Vagina (tissue), 2 donors: ENCODE measurements at places on chromosomes 16 and 17.

DNA sequence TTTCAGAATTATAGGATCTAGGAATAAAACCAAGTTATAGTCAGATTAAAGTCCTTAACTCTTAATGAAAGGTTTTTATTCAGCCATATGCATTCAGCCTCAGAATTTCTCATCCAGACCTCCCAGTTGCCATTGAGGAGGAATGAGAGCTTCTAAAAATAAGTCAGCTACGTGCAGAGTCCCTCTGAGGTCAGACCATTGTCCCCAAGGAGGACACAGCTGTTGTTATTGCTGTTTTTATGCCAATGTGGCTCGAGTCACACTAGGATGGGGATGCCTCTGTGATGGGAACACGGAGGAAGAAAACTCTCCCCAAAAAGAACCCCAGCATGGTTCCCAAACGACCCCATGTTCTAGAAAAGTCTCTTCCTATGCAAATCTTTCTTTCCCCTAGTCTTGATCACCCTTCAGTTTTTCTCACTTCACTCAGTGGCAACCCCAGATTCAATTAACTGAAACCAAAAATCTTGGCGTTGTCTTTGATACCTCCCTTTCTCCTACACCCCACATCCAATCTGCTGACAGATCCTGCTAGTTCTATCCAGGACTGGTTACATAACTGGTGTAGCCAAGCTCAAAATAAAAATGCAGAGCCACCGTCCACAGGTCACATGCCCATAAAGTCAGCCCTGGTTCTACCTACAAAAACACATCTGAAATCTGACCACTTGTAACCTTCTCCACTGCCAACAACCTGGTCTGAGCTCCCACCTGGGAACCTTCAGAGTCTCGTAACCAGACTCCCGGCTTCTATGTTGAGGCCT, 138.2 kb upstream of the ERCC4 start:
- DNase-seq: no peak

DNA sequence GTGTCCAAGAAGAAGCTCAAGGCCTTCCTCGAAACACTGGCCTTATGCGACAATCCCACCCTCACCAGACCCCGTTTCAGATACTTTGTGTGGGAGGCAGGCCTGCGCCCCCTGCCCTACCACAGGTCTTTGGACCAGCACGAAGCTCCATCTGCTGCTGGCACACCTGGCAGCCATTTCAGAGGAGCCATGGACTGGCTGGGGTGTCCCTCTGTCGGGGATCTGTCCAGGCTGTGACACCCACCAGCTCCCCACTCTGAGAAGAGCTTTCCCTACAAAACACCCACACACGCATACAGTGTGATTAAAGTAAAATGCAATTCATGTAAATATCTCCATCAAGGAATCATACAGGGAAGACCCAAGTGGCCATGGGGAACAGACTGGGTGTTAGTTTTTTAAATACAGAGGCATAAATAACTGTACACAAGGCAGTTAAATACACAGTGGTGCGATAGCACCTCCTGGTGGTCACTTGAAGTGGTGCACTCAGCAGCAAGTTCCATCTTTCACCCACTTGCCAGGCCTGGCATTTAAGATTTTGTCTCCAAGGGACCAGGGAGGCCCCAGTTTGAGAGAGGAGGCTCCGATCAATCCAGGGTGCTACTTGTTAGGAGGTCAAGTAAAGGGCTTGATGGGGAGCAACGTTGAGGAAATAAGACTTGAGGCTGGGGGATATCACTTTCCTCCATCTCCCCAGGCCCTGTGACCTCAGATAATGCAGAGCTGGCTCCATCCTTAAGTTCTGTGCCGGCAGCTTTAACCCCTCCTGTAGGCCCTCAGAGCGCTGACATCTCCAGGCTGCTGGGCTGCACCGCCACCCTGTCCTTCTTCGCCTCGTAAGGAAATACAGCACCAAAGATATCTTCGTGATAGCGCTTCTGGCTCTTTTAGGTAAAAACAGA, 43.6 kb downstream of the NOS2 start:
- no peak for DNase-seq

- no peak for DNase-seq
Observed at GRCh38 chr17:17565471-17566339, 25.8 kb downstream of the PEMT start.

DNA sequence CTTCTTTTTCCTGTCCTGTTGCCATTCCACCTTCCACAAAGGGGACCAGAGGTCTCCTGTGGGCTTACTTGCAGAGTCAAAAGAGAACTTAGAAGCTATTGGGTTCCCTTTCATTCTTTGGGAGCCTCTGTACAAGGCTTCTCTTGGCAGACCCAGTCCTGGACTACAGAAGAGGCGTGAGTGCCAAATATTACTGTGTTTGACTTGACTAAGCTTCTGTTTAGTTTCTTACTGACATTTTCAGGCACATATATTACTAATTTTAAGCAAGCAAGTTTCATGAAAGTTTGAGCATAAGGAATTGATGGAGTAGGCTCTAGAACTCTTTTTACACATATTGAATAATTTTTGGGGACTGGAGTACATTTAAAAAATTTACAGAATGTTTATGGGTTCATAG, 254.4 kb downstream of the HAPSTR1 start:
- no peak for DNase-seq

GRCh38 chr16:27952811-27953210, 110.7 kb downstream of the GSG1L start:
- no peak for DNase-seq

- DNase-seq: no peak
Observed at GRCh38 chr16:56349086-56349415, 76.3 kb downstream of the AMFR start.

- DNase-seq: no peak
Observed at GRCh38 chr17:74433421-74434121, 1.7 kb downstream of the GPRC5C start.

DNA sequence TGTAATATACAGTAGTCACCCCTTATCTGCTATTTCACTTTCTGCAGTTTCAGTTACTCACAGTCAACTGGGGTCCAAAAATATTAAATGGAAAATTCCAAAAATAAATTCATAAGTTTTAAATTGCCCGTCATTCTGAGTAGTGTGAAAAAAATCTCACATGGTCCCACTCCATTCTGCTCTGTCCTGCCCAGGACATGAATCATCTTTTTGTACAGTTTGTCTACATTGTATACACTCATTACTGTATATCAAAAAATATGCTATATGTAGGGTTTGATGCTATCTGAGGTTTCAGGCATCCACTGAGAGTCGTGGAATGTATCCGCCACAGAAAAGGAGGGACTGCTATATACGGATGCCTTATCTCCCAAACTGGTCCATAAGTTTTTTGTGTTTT, 16.0 kb upstream of the APPBP2 start:
- no peak for DNase-seq

DNA sequence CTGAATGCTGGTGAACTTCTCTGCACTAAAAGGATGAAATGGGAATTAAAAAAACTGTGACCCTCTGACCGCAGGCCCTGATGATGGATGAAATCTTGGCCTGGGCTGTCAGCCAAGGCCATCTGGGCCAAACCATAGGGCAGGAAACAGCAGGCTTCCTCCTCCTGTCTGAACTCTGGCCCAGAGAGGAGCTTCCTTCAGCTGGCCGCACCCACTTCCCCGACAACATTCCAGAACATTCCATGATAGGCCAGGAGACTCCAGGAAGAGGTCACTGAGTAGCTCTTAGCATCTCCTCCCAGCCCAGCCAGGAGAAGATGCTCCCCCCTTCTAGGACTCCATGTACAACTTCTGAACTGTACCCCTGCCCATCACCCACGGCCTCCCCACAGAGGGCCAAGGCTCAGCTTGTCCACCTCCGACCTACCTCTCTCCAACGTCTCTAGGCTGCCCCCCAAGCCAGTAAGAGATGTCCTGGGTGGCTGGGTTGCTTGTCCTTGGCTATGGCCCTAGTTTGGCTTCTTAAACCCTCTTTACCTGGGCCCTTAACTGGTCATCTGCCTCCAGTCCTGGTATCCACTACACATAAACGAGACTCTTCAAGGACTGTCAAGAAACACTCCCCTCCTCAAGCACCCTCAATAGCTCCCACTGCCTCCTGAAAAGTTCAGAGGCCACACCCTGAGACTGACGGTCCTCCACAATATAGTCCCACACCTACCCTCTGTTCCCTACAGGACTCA, 1.7 kb downstream of the RPH3AL start:
- no peak for DNase-seq

DNA sequence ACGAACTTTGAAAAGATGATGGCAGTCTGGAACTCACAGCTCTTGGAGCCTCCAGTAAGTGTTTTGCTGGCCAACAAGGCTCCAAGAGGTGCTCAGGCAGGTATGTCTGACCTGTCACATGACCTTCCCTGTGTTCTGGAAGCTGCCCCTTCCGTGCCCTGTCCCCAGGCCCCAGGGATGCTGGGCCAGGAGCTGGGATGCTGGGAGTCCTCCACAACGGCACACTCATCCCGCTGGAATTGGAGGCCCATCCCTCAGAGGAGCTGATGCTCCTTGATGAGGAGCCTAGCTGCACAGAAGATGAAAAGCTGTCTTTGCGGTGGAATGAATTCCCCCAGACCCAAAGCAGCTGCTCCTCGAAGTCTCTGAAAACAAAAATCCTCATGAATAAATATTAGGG, 47.8 kb downstream of the HOXB1 start:
- no peak for DNase-seq

DNA sequence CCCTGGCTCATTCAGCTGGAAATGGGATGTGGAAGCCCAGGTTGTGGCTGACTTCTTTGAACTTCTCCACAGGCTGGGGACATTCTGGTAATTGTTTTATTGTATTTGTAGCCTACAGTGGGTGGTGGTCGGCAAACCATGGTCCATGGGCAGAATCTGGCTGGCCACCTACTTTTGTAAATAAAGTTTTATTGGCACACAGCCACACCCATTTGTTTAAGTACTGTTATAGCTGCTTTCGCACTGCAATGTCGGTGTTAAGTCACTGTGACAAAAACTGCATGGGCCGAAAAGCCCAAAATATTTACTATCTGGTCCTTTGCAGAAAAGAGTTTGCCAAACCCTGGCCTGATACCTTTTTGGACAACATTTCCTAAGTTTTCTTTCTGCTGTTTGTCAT, 86.2 kb downstream of the NTN1 start:
- no peak for DNase-seq

DNA sequence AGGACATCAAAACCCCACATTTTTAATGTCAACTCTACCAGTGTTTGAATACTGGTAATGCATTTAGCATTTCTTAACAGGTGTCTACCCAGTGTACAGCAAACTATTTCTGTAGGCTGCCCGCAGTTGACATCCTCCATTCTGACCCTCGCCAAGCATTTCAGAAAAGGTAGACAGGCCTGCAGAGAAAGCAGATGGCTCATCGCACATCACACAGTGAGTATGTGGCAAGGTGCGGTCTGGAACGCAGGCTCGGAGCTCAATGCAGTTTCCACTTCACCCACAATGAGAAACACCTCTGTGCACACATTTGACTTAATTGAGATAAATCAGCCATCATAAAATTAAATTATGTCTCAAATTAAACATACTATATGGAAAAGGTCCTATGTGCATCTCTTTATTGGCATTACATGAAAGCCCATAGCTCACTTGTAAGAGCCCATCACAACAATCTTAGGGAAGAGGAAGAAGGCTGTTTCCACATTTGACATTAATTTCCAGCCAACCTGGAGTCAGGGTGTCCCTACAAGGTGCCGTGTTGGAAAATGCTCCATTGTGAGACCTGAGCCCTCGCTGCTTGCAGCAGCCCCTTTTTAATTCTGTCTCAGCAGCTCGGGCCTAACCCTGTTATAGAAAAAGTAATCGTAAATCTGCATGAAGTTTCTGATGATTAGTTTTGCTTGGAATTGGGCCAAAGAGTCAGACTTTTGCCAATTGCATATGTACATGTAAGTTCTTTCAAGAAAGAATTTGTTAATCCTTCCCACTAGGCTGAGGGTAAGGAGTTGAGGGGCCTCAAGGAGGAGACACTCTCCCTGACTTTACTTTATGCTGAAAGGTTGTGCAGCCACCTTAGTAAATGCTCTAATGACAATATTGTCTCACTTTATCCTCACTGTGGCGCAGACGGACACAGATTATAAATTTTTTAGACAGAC, 378.7 kb upstream of the DYNLRB2 start:
- no peak for DNase-seq

DNA sequence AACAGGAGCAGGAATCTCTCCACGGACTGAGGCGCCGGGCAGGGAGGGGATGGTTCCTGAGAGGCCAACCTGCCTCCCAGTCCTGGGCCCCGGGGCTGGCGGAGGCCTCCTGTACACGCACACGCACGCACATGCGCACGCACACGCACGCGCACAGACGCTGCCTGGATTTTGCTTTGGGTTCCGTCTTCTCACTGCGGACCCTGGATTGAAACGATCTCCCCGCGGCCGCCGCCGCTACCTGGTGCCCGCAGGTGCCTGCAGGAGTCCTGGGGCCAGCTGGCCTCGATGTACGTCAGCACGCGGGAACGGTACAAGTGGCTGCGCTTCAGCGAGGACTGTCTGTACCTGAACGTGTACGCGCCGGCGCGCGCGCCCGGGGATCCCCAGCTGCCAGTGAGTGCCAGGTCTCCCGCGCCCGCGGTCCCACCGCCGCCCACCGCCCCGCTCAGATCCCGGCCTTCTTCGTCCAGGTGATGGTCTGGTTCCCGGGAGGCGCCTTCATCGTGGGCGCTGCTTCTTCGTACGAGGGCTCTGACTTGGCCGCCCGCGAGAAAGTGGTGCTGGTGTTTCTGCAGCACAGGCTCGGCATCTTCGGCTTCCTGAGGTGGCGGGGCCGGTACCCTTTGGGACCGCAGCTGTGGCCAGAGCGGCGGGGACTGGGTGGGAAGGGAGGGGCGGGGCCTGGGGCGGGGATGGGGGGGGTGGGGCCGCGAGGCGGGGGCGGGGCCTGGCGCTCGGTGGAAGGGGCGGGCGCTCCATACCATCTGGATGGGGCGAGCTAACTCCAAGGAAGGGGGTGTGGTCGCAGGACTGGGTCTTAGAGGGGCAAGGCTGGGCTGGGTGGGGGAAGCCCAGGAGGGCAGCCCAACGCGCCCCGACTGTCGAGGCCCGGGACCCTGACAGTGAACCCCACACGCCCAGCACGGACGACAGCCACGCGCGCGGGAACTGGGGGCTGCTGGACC, 12.3 kb downstream of the CES4A start:
- DNase-seq: no peak

DNA sequence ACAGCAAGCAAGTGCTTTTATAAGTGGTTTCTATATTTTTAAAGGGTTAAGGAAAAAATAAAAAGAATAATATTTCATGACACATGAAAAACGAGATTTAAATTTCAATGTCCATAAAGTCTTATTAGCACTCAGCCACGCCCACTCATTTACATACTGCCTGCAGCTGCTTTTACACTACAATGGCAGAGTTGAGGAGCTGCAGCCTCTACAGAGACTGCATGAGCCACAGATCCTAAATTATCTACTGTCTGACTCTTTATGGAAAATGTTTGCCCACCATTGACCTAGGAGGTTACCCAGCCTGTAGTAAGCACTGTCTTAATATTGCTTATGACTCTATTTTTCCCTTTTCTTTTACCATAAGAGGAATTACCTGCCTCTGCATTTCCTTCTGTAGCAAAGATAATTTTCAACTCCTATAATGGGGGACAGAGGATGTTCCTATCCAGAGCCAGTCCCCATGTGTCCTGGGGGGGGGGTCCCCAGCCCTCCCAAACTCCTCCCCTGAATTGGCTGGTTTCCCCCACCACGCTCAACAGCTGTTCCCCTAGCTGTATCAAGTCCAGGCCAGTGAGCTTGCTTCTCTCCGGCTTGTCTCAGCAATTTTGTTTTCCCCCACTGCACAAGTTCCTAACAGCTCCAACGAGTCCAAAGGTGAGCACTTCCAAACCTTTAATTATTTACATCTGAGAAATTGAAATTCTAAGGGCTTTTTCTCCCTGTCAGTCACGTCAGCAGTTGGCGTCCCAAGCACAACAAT, 139.4 kb upstream of the ERCC4 start:
- DNase-seq: no peak
